CD4-positive, alpha-beta T cell treated with Interleukin-17A for 4 hours (primary cell): ENCODE measurements at places on chromosomes 12 and 14.

DNA sequence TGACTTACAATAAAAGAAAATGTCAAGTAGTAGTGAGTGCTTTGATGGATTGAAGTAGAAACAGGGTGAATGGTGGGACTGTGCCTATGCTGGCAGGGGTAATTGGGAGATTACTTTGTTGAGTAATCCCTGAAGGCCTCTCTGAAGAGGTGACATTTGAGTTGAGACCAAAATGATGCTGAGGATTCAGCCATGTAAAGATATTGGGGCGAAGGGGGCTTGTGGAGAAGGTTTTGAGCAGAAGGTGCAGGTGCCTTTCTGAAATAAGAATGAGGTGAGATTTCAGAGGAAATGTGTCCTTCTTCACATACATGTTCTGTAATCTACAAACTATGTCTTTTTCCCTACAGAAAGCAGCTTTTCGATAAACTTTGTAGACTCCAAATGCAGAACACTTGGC is 8.0 kb downstream of the GNG2 start:
- no peak for DNase-seq

- no peak for DNase-seq
Measured at GRCh38 chr14:21680072-21680471, 6.5 kb upstream of the OR4E1 start.

- DNase-seq = no peak
Measured at GRCh38 chr12:18428416-18428815, 167.1 kb downstream of the PIK3C2G start.

- no peak for DNase-seq
Measured at GRCh38 chr12:13033476-13033875, 10.7 kb upstream of the FAM234B start.

GRCh38 chr12:19388131-19388549 is 51.2 kb upstream of the AEBP2 start:
- no peak for DNase-seq

GRCh38 chr12:13288501-13288900 is 92.0 kb downstream of the EMP1 start:
- no peak for DNase-seq

- no peak for DNase-seq
Measured at GRCh38 chr12:126506426-126507182, 1441.4 kb downstream of the AACS start.
